ENCODE measurements at places on chromosomes 5 and 9.

GRCh38 chr9:106879439-106879882 lies 16.5 kb downstream of the ZNF462 start:
- DNase-seq = no peak

- DNase-seq = no peak
These were observed 71.7 kb downstream of the KCNT1 start for GRCh38 chr9:135773530-135774238.

DNA sequence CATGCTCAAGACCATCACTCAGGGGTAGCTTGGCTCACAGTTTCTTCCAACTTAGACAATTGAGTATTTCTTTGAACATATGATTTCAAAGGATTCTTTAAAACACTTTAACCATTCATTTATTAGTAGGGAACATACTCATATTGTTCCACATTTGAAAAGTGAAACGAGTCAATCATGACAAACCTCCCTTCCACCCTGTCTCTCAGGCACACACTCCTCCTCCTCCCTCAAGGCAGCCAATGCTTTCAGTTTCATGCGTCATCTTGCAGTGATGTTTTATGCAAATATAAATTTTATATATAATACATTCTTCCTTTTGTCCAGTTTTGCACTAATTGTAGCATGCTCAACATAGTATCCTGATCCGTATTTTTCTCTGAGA lies 126.0 kb upstream of the BOD1 start:
- DNase-seq = no peak

GRCh38 chr9:115132648-115133047 lies 14.7 kb upstream of the TNC start:
- no peak for DNase-seq
